ENCODE measurements at places on chromosomes 1 and 21.

DNA sequence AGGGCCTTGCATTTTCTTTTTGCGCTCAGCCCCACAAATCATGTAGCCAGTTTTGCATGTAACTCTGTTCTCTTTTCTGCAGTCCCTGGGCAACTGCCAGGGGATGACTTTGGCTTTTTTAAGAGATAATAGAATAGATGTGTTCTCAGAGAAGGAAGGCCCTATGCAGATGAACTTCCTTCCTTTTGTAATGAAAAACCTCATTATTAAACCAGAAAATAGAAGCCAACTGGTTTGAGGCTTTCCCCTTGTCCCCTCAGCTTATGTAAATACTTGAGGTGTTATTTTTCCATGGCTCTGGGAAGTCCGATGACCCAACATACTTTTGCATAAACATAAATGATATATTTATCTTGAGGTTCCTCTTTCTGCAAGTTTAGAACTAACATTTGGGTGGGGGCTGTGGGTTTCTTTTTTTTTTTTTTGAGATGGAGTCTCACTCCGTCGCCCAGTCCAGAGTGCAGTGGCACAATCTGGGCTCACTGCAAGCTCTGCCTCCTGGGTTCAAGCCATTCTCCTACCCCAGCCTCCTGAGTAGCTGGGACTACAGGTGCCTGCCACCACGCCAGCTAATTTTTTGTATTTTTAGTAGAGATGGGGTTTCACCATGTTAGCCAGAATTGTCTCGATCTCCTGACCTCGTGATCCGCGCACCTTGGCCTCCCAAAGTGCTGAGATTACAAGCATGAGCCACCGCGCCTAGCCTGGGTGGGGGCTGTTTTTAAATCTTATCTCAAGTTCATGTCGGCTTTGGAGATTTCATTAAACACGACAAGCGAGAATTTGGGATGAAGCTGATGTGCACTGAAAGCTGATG is 14.4 kb upstream of the FCRL5 start:
- DNase-seq = no peak

- no peak for DNase-seq
These were observed 8.9 kb upstream of the GPR37L1 start for GRCh38 chr1:202113690-202114300.

DNA sequence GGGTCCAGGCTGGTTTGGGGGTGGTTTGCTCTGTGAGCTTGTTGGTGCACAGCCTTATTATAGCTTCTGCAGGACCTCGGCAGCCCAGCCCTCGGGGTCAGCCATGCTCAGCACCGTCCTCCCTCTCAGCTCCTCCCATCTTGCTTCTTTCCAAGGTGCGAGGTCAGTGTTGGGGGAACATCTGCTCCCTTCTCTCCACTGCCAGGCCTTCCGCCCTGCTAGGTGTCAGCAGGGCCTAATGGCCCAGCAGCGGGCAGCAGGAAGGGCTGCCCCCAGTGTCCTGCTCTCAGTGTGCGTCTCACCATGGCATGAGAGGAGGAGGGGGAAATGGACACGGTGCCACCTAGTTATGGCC is 36.5 kb upstream of the LRRC3 start:
- DNase-seq = no peak

DNA sequence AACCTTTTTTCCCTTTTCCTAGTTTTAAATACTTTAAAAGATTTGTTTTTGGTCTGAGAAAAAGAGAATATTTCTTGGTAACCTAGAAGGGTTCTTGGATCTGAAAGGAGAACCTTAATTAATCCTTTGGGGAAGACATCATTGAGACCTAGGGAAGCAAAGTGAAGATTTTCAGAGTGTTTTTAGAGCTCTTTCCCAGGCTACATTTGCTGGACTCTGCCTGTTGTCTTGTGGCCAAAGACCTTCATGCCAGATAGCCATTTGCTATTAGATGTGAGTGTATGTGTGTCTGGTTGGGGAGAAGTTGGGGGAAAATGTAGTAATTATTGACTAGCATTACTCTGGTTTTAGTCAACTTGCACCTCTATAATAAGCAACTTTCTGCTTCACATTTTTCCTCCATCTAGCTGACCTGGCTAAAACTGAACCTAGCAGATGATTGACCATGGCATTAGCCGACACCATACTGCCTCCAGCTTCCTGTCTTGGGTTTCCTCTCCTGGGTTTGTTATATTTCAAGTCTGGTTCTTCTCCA is 239.1 kb downstream of the USP25 start:
- DNase-seq = no peak

DNA sequence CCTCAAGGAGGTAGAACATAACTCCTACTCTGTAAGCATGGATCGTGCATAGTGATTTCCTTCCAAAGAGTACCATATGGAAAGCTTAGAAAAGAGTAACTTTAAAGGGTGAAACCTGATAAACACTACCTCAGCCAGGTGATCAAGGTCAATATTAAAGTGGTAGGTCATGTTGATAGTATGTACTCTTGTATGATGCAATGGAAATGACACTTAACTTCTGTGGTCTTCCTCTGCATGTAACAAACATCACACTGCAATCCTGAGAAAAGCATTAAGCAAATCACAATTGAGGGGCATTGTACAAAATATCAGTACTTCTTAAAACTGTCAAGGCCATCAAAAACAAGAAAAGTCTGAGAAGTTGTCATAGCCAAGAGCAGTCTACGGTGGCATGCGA is 83.8 kb downstream of the LEPR start:
- no peak for DNase-seq

DNA sequence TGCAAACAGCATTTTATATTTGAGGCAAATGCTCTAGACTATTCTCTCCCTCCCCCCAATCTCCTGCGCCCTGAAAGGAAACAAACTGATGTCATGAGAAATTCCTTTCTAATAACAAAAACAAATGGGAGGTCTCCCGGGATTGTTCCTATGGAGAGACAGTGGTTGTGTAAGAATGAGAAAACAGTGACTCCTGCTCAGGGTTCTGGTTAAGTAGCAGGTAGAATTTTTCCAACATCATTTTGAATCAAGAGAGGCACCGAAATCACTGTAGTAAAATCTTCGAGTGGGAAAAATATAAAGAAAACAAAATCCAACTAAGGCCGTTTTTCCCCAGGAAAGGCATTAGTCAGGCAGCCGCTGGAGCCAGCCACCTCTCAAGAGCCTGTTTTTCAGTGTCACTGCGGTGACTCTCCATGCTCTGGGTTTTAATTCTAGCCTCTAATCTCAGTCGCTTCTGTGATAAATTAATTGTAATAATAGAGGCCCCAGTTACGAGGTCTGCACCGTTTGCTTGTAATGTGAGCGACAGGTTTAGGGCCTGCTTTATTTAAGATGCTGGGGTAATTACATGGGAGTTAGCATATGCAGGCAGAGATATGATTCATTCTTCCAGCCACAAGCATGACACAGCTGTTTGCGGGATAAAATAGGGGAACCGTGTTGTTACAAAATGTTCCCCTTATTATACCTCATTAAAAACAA is 80.3 kb downstream of the RNF220 start:
- no peak for DNase-seq

DNA sequence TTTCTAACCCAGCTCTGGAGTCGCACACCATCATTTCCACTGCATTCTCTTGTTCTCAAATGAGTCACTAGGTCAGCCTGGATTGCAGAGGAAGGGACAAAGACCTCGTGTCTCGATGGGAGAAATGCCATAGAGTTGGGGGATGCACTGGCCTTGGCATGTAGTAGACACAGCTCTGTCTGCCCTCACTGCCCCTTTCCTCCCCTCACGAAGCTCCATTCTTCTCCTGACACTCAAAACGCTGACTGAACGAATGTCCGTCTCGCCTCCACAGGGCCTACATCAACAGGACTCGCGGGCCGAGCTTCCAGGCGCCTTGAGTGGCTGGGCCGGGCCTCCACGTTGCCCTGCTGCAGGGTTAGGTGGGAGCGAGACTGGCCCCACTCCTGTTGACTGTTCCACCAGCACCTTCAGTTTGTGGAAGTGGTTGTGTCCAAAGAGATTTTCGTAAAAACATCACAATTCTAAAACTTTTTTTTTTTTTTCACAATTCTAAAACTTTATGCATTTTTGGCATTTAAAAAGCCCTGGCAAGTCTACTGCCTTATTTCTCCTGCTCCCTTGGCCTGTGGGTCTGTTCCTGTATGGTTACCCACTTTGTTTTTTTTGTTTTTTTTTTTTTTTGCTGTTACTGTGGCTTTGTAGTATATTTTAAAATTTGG is 18.8 kb downstream of the PKNOX1 start:
- DNase-seq = no peak

DNA sequence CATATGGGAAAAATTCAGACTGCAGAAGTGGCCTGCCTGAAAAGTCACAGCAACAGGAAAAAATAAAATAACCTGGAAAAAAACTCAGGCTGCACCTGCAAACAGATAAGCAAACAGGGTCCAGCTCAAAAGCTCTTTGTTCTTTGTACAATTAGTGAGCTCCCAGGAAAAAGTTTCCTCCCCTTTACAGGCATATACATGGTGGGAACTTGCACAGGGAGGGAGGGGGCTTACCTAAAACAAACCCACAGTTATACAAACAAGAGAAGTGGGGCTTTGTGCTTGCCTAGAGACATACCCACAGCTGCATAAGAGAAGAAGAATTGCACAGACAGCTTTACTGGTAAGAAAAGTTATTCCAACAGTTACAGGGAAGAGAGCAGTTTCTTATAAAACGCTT is 31.7 kb upstream of the COG2 start:
- no peak for DNase-seq

GRCh38 chr1:247824023-247824422 is at the start of gene OR14A16:
Gene OR14A16, minus strand, starts transcription at chr1:247824119. Its CDS starts 8,390 bp downstream, at chr1:247815729.
- no peak for DNase-seq

DNA sequence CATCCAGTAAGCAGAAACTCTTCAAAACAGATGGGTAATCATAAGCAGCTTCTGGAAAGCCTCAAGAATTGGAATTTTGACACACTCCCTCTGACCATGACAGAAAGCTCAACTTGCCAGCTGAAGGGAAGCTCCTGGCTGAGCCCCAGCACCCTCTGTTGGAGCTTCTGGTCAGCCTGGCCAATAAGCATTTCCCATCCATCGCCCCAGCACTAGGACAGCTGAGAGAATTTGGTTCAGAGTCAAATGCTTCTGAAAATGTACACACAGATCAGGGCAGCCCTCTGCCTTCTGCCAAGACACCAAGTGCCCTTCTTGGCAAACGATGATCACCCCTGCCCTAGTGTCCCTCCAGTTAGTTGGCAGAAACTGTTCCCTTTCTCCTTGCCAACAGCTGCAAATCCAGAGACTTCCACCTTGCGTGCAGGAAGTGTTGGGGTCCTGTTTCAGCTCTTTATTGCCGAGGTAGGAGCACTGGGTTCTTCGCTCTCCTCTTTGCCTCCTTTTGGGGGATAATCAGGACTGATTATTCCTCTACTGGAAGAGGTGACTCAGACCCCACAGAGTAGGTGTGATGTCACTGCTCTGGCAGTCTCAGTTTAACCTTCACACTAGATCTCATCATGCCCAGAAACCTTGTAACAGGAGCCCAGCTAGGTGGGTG is 11.9 kb downstream of the PIGV start:
- peak; percentile 21 for DNase-seq

- no peak for DNase-seq
These were observed 47.6 kb upstream of the VAV3 start for GRCh38 chr1:108012553-108012952.

- DNase-seq = no peak
These were observed 520.5 kb downstream of the SMYD3 start for GRCh38 chr1:245986404-245987218.

GRCh38 chr1:44484155-44484688 is 79.2 kb downstream of the RNF220 start:
- DNase-seq = no peak

Data from GOT3 (cell line).